Progenitor cell of endocrine pancreas (in vitro differentiated cells): ENCODE measurements at places on chromosomes 11 and 22.

DNA sequence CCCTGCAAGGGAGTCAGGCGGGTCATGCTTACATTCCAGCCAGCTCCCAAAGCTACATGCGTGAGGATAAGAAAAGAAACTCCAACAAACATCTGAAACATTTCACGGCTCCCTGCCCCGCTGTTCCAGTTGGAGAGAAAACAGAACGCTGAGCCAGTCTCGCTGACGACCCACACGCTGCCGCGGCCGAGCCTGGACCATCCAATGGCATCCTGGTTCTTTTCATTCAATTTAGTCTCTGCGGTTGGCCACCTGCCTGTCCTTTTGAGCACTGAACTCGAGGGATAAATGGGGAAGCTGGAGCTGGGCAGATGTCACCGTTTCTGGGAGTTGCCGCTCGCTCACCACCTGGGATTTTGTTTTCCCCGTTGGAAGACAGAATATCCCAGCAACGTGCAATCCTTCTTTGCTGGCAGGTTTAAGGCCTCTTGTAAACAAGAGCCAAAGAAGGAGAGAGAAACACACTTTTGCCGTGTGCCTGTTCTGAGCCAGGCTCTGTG, 45.3 kb upstream of the SHISAL1 start:
- no peak for DNase-seq

- DNase-seq: no peak
These were observed 14.9 kb downstream of the PISD start for GRCh38 chr22:31647066-31647465.

- no peak for DNase-seq
These were observed 9.8 kb downstream of the KRTAP5-6 start for GRCh38 chr11:1706634-1707400.

DNA sequence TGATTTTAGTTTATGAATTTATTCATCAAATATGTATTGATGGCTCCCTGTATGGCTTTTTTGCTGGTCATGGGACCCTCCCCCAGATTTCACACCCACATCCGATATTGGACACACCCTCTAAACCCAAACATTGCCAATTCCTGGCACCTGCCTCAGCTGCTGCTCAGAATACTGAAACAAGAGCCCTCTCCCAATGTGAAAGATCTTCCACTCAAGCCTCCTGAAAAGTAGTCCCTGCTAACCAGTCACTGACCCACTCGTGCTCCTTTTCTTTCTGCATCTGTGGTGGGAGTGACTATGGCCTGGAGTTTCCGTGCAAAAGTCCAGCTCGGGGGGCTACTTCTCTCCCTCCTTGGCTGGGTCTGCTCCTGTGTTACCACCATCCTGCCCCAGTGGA, at the start of gene CLDN25:
TSS of gene CLDN25 (plus strand) at position 301 of the 400 bp plus-strand sequence. CDS start at position 301, 0 bp downstream.
- DNase-seq: no peak

DNA sequence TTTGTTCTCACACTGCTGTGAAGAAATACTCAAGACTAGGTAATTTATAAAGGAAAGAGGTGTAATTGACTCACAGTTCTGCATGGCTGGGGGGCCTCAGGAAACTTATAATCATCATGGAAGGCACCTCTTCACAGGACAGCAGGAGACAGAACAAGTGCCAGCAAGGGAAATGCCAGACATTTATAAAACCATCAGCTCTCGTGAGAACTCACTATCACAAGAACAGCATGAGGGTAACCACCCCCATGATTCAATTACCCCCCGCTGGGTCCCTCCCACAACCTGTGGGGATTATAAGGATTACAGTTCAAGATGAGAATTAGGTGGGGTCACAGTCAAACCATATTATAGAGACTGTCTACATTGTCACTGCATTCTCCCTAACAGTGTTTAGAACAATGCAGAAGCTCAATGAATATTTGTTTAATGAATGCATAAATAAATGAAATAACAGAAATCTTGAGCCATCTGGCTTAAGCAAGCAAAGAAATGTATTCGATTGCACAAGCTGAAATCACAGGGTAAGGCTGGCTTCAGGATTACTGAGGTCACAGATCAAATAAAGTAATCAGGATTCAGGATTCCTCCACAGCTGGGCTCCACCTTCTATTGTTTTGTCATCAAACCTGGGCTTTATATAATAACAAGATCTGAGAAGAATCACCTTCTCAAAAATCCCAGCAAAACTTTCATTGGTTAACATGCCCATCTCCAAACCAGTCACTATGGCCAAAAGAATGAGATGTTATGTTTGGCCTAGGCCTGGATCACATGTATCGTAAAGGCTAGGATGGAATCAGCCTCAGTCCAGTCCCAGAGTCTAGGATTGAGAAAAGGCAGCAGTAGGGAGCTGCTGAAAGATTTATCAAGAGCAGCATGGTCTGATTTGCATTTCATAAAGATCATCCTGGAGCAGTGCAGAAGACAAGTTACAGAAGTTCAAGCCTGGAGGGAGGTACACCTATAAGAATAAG, 137.8 kb upstream of the UBASH3B start:
- DNase-seq: no peak

- DNase-seq: no peak
These were observed 168.1 kb downstream of the ST3GAL4 start for GRCh38 chr11:126523441-126524205.

DNA sequence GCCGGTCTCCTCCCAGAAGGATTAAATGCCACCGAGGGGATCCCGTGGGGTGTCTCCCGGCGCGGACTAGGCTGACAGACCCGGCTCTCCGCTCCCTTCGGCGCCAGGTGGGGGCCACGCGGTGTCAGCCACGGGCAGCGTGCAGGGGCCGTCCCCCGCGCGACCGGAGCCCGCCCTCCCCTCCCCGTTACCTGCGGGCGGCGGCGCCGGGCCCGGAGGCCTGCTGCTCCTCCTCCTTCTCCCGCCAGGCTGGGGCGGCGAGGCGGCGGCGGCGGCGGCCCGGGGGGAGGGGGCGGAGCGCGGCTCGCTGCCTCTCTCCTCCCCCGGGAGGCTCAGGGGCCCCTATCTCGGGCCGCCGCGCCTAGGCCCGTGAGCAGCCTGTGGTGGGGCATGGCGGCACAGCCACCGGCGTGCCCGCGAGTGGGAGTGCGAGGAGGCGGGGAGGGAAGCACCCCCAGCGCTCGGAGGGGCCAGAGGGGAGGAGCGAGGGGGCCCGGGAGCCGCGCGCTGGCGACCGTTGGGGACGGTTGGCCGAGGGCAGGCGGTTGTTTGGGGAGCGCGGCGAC, 450 bp downstream of the ZBTB44 start:
- DNase-seq: peak; percentile 49

DNA sequence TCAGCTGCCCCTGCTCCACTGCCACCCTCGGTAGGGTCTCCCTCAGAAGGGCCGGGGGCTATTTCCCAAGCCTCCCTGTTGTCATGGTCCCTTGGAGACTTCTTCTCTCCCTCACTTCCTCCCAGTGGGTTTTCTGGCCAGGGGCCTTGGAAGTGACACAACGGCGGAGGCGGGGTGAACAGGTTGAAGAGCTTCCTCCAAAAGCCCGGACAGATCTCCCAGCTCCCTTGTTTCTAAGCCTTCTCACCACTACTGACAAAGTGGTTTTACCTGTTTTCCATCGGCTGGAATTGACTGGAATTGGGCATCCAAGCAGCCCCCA, 14.5 kb downstream of the MYH9 start:
- no peak for DNase-seq

GRCh38 chr11:46886211-46886610, 32.1 kb downstream of the LRP4 start:
- no peak for DNase-seq

DNA sequence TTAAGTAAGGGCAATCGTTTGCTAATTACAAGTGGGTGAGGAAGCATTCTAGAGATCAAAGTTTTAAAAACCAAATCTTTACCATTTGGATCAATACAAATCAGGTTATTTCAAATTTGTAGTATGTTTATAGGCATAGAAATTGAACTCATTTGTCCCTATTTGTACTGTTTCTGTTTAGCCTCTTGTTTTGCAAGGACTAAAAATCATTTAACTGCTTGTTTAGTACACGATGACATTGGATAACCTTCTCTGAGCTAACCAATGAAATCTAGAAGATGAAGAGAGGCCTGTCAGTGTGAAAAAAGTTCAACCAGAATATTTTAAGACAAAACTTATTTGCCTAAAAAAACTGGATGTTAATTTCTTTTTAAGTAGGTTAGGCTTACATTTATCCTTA, 40.0 kb downstream of the ZC3H12C start:
- no peak for DNase-seq

GRCh38 chr11:128572965-128573364, 14.4 kb downstream of the ETS1 start:
- no peak for DNase-seq

- no peak for DNase-seq
These were observed 17.2 kb upstream of the SYT13 start for GRCh38 chr11:45303316-45303715.

GRCh38 chr11:134652586-134653255, 240.7 kb upstream of the B3GAT1 start:
- DNase-seq: no peak

DNA sequence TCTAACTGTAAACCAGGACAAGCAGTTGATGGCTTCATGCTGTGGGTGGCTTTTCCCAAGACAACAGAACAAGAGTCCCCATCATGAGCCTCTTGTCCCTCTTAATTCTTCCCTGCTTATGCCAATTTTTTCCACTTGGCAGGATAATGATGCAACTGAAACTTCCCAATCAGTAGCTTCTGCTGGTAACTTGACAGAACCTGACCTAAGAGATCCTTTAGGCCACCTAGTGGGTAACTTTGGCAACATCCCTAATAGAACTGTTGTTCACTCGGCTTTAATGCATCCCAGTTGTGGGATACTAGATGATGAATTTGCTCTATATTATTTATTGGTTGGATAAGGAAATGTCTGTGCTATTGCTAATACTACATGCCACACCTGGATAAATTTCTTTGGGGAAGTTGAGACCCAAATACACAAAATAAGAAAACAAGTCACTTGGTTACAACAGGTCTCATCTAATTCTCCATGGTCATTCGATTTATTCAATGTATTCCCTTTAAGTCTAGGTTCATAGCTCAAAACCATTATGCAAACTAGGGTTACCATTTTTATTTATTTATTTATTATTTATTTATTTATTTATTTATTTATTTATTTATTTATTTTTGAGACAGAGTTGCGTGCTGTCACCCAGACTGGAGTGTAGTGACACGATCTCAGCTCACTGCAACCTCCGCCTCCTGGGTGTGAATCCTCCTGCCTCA, 41.4 kb upstream of the NFAM1 start:
- DNase-seq: no peak

GRCh38 chr11:133937015-133937414, 19.8 kb downstream of the IGSF9B start:
- no peak for DNase-seq

DNA sequence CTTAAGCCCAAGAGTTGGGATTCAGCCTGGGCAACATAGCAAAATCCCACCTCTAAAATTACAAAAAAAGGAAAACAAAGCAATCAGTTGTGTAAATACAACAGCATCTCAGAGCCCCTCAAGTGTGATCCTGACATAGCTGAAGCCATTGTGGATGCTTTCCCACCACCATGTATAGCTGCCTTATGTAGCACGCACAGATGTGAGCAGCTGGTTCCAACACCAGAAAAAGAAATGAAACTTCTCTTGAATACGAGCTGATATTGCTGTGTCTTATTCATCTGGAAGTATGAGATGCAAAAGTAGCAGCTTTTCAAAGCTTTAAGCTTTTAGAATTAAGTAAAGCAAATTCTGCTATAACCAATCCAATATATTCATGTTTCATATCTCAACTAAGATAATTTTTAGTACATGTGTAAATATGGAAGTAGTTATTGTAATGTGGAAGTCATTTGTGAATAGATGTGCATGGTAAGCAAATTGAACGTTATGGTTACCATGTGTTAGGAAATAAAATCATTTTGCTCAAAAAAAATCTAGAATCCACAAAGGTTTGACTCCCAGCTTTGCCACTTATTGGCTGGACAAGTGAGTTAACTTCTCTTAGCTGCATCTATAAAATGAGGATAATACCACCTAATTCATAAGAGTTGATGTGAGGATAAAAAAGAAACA, 63.2 kb downstream of the SGSM3 start:
- DNase-seq: no peak

- DNase-seq: no peak
These were observed 70.7 kb downstream of the SIK2 start for GRCh38 chr11:111672949-111673348.

DNA sequence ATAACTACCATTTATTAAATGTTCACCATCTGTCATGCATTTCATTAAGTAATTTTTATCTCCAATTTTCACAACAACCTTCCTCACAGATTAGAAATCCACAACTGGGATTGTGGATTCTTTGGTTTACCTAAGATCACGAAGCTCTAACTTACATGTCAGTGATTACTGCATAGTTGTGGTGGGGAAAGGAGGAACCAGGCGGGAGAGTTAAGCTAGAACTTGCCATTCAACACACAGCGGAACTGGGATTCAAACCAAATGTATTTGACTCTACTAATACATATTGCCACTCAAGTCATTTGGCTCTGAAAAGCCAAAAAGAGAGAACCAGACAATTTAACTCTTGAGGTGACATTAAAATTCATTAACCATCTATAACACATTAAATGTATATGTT, 10.4 kb upstream of the LAYN start:
- no peak for DNase-seq

- no peak for DNase-seq
These were observed 7.9 kb upstream of the TPP1 start for GRCh38 chr11:6626971-6627761.

GRCh38 chr11:61680622-61681221, 531 bp downstream of the DAGLA start:
- DNase-seq: no peak

DNA sequence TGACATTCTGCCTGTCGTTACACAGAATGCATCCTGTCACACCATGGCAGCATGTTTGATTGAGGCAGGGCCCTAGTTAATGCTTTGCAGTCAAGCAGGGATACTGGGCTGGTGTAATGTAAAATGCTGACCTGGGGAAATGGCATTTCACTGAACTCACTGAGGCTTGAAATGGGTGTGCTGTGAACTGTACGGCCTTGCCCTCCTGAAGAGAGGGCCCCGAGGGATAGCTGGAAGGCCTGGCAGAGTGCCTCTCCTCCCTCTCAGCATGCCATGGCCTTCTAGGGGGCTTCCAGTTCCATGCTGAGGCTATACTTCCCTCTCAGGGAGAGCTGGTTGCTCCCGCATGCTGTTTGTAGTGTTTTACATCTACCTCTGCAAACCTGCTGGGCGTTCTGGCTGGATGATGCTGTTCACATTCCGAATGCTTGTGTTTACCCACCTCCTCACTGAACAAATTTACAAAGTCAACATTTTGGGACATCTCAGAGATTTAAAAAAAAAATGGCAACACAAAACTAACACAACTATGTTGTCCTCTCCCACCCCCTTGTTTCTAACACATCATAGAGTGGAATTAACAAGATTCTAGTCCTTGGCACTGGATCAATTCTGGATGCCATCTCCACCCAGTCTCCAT, 416.7 kb upstream of the CADM1 start:
- DNase-seq: no peak

DNA sequence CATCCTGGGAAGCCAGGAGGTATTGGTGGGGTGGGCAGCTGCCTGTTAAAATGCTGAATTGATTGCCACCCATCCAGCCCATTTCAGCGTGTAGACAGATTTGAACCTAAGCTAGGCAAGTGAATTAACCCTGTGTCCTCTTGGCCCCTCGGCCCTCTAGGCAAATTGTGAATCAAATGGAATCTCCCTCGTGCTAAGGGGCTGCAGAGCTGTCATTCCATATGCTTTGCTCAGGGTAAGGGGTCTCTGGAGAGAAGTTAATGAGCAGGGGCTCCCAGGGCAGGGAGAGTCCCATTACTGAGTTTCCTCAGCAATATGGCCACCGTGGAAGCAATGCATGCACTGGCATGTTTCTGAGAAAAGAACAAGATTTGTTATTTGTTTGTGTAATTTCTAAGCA, 117.7 kb upstream of the RCN1 start:
- DNase-seq: no peak

GRCh38 chr11:64529559-64530520, 61.2 kb upstream of the SLC22A12 start:
- no peak for DNase-seq

GRCh38 chr11:77147668-77148321, 19.7 kb downstream of the MYO7A start:
- no peak for DNase-seq
